ENCODE measurements at places on chromosomes 4 and X.

- DNase-seq, result no peak
- H3K4me3 ChIP-seq, result no peak overlapping the region
- H3K27me3 ChIP-seq, result no peaks in the 10 kb centered on the region
- H3K36me3 ChIP-seq, result no peaks in the 10 kb centered on the region
- H3K27ac ChIP-seq, result no peak overlapping the region
Observed at GRCh38 chrX:96833333-96833732, 50.4 kb upstream of the RPA4 start.

DNA sequence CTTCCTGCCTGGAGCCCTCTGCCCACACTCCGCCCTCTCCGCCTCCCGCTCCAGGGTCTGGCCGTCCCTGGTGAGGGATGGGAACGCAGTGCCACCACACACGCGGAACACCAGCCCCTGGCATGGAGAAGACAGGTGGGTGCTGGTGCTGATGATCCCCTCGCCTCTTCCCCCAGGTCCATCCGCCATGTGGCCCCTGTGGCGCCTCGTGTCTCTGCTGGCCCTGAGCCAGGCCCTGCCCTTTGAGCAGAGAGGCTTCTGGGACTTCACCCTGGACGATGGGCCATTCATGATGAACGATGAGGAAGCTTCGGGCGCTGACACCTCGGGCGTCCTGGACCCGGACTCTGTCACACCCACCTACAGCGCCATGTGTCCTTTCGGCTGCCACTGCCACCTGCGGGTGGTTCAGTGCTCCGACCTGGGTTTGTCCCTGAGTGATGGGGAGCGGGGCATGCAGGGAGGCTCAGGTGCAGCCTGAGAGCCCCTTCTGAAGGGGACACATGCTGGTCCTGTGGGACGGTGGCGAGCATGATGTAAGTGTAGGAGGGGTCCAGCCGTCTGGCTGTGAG, 9.8 kb downstream of the BGN start:
- H3K4me1 ChIP-seq, result peaks cover 5% of the 10 kb centered on the region

DNA sequence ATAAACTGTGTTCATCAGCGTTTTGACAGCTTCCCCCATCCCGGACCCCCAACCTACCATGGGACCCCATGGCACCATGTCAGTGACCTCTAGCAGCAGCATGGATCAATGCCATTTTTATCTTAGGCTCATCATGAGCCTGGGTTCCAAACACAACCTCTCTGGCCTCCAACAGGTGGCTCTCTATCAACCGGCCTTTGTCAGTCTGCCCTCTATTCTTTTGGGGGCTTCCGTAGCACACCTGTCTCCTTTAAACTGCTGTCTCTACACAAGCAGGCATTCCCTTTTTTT, 721 bp upstream of the TMEM150C start:
- H3K4me1 ChIP-seq, result peaks cover 11% of the 10 kb centered on the region
- DNase-seq, result no peak
- H3K4me3 ChIP-seq, result peak overlapping the region; percentile 74
- H3K27me3 ChIP-seq, result peaks cover 61% of the 10 kb centered on the region
- no peaks in the 10 kb centered on the region for H3K36me3 ChIP-seq
- H3K27ac ChIP-seq, result no peak overlapping the region

DNA sequence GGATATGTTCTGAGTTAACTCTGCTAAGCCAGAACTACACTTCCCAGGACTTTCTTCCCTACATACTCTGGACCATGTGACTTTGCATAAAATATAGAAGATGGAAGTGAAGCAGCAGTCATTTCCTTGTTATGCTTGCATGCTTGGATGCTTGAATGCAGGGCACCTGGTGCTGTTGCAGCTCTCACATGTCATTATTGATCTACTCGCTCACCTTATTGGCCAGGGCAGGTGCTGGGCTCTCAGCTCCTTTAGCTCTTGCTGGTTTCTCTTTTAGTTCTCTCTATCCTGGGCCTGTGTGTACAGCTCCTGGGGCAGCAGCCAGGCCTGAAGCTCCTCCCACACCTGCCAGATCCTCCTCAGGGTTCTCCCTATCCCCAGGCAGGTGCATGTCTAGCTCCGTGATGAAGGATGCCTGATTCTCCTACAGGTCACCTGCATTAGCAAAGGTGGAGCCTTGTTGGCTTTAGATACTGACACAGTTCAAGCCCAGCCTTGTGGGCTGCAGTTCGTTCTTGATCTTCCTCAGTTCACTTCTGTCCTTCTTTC, 53.3 kb downstream of the MED28 start:
- H3K27me3 ChIP-seq, result peaks cover 13% of the 10 kb centered on the region
- DNase-seq, result no peak
- no peaks in the 10 kb centered on the region for H3K36me3 ChIP-seq
- no peak overlapping the region for H3K27ac ChIP-seq
- peaks cover 7% of the 10 kb centered on the region for H3K4me1 ChIP-seq
- H3K4me3 ChIP-seq, result no peak overlapping the region

DNA sequence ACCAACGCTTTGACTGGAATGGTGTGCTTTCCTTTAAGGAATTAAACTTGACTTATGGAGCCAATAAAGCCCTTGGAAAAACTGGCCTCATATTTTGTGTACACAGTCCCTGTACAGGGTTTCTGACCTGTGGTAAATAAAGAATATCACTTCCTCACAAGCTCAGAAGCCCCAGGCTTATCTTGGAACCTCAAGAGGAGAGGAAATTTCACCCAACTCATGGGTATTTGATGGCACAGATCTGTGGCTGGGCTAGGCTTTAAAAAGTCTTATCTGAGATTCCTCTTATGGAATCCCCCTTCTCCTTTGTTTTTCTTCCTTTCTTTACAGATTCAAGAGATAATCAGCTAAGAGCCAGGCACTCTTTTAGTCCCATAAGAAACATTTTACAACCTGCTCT, 89.3 kb upstream of the USP38 start:
- H3K27me3 ChIP-seq, result no peaks in the 10 kb centered on the region
- DNase-seq, result no peak
- H3K4me1 ChIP-seq, result no peaks in the 10 kb centered on the region
- no peak overlapping the region for H3K27ac ChIP-seq
- H3K36me3 ChIP-seq, result no peaks in the 10 kb centered on the region

DNA sequence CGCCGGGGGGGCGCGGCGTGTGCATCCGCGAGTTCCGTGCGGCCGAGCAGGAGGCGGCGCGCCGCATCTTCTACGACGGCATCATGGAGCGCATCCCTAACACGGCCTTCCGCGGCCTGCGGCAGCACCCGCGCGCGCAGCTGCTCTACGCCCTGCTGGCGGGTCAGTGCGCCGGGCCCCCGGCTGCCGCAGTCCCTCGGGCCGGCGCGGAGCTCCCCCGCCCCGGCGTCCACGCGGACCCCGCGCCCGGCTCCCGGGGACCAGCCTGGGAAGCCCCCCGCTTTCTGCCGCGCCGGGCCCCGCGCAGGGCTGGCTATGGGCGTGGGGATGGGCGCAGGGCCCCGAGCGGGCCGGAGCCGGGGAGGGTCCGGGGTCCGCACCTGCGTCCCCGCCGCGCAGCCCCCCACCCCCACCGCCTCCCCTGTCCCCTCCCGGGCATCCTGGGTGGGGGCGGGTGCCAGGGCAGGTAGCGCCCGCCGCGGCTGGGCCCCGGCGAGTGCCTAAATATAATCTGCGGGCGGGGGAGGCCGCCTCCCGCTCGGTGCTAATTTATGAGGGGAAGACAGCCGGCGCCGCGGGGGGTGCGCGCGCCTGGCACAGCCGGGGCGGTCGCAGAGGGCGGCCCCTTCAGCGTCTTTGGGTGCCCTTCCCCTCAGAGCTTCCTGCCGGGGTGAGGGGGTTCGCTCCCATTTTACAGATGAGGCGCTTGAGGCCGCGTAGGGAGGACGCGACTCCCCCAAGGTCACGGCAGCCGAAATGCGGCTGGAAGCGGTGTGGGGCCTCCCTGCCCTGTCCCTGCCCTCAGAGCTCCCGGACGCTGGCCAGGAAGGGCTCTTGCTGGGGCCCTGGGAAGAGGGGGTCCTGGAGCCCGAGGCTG, 837 bp downstream of the NAT8L start:
- H3K4me3 ChIP-seq, result no peak overlapping the region
- no peak overlapping the region for H3K27ac ChIP-seq
- peaks cover 3% of the 10 kb centered on the region for H3K4me1 ChIP-seq

DNA sequence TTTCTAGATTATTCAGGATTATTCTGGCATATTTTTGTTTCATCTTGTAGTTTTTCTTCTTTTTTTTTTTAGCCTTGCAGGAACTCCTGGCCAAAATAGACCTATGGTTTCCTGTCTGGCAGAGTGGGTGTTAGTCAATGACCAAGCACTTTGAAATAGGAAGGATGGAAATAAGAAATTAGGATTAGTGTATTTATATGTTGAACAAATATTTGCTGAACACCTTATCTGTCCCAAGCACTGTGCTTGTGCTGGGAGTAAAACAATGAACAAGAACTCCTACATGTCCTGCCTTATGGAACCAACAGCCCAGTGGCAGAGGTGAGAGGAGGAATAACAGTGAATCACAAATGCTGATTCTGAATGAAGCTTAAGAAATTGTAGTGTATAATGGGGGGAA, 4.5 kb downstream of the MMRN1 start:
- no peak for DNase-seq
- no peaks in the 10 kb centered on the region for H3K36me3 ChIP-seq

DNA sequence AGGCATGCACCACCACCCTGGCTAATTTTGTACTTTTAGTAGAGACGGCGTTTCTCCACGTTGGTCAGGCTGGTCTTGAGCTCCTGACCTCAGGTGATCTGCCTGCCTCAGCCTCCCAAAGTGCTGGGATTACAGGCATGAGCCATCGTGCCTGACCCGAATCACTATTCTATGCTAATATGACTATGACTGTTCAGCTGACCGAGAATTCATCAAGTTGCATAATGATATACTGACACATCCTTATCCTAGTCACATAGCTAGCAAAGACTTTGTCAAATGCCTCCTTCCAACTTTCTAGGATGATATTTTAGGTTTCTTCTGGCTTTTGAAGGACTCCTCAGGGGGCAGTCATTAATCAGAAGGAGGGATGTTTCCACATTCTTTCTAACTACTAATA, 4.8 kb upstream of the GPM6B start:
- H3K36me3 ChIP-seq, result no peaks in the 10 kb centered on the region
- H3K4me1 ChIP-seq, result no peaks in the 10 kb centered on the region
- DNase-seq, result no peak
- H3K27ac ChIP-seq, result no peak overlapping the region
- no peak overlapping the region for H3K4me3 ChIP-seq

- DNase-seq, result no peak
- peaks cover 1% of the 10 kb centered on the region for H3K4me1 ChIP-seq
- no peak overlapping the region for H3K27ac ChIP-seq
- H3K4me3 ChIP-seq, result no peak overlapping the region
- H3K27me3 ChIP-seq, result no peaks in the 10 kb centered on the region
- H3K36me3 ChIP-seq, result no peaks in the 10 kb centered on the region
Observed at GRCh38 chrX:6917666-6918065, 229.8 kb upstream of the STS start.

DNA sequence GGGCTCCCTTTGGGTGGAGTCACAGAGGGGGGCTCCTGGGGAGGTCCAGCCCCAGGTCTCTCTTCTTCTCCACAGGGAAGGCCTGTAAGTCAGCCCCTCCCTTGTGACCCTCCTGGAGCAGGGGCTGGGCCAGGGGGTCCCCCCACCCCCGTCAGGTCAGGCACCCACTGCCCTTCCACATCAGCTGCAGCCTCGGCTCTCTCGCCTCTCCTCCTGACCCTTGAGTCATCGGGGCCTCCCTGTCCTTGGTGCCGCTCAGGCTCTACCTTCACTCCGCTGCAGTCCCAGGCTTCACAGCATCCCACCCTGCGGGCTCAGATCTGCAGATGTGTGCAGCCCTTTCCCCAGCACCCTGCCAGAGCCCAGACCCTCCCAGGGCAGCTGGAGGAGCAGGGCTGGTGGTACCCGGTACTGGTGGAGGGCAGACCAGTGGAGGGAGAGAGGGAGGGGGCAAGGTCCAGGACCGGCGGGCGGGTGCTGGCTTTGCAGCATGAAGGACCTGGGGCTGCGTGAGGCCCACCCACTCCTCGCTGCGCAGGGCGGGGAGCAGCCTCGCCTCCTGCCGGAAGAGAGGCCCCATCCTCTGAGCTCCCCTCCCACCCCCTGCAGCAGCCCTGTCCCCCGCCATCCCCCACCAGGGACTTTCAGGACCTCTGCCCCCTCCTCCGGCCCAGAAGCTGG, 117.1 kb downstream of the FAM53A start:
- peaks cover 3% of the 10 kb centered on the region for H3K4me1 ChIP-seq
- no peak overlapping the region for H3K4me3 ChIP-seq
- no peak for DNase-seq
- H3K36me3 ChIP-seq, result no peaks in the 10 kb centered on the region
- no peak overlapping the region for H3K27ac ChIP-seq

GRCh38 chrX:11190745-11191510, 79.8 kb downstream of the HCCS start:
- no peak overlapping the region for H3K4me3 ChIP-seq
- no peak for DNase-seq
- no peak overlapping the region for H3K27ac ChIP-seq
- peaks cover 42% of the 10 kb centered on the region for H3K27me3 ChIP-seq
- H3K36me3 ChIP-seq, result no peaks in the 10 kb centered on the region
- H3K4me1 ChIP-seq, result no peaks in the 10 kb centered on the region

- no peaks in the 10 kb centered on the region for H3K36me3 ChIP-seq
- no peak overlapping the region for H3K4me3 ChIP-seq
- no peaks in the 10 kb centered on the region for H3K27me3 ChIP-seq
- DNase-seq, result no peak
- H3K4me1 ChIP-seq, result no peaks in the 10 kb centered on the region
Observed at GRCh38 chr4:130124066-130124465, 1028.1 kb downstream of the C4orf33 start.

DNA sequence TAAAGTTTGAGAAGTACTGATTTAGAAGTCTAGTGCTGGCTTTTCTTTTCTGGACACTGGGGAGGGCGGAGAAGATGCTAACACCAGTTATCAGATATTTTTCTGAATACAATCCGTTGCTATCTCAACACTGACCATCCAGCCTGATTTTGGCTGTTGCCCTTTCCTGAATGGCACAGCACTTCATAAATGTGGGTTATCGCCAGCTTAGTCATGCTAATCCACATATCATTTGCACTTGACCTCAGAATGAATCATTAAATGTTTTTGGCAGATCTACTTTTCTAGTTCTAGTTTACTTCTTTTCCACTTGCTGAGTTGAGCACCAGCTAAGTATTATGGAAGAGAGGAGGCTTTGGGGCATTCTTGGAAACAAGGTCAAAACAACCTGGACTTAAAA, 60.8 kb upstream of the ESX1 start:
- H3K27me3 ChIP-seq, result peaks cover 26% of the 10 kb centered on the region
- no peak for DNase-seq
- H3K4me3 ChIP-seq, result no peak overlapping the region
- H3K4me1 ChIP-seq, result no peaks in the 10 kb centered on the region

- H3K4me1 ChIP-seq, result peaks cover 1% of the 10 kb centered on the region
- no peak for DNase-seq
- no peak overlapping the region for H3K27ac ChIP-seq
Observed at GRCh38 chr4:166165829-166166420, 292.9 kb downstream of the TLL1 start.

- no peak for DNase-seq
- peaks cover 27% of the 10 kb centered on the region for H3K4me1 ChIP-seq
- H3K27ac ChIP-seq, result no peak overlapping the region
- H3K27me3 ChIP-seq, result peaks cover 28% of the 10 kb centered on the region
- H3K36me3 ChIP-seq, result no peaks in the 10 kb centered on the region
Observed at GRCh38 chr4:140257461-140258305, 103.7 kb upstream of the MAML3 start.
